Inflammatory macrophage treated with lipopolysaccharide for 1 hour (primary cell): ENCODE measurements at places on chromosomes 13 and 19.

- DNase-seq = no peak
Observed at GRCh38 chr13:50940509-50940908, 30.9 kb downstream of the RNASEH2B start.

DNA sequence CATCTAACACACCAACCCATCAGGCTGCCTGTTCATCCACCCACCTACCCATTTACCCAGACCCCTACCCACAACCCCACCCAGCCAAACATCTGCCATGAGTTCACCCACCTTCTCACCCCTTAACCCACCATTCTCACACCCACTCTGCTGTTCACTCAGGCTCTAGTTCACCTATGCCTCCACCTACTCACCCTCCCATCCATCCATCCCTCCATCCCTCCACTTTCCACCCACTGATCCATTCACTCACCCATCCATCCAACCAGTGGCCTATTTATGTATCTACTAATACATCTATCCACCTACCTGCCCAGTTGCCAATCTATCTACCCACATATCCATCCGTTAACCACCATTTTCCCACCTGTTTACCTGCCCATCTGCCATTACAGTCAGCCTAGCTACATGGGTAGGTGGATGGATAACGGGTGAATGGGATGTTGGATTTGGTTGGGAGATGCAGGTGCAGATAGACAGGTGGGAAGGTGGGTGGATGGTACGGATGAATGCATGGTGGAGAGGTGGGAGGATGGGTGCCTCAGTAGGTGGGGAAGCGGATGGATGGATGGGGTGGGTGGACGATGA lies 5.3 kb downstream of the MYBPC2 start:
- DNase-seq = no peak

- DNase-seq = no peak
Observed at GRCh38 chr13:101565317-101565716, 112.8 kb downstream of the ITGBL1 start.

DNA sequence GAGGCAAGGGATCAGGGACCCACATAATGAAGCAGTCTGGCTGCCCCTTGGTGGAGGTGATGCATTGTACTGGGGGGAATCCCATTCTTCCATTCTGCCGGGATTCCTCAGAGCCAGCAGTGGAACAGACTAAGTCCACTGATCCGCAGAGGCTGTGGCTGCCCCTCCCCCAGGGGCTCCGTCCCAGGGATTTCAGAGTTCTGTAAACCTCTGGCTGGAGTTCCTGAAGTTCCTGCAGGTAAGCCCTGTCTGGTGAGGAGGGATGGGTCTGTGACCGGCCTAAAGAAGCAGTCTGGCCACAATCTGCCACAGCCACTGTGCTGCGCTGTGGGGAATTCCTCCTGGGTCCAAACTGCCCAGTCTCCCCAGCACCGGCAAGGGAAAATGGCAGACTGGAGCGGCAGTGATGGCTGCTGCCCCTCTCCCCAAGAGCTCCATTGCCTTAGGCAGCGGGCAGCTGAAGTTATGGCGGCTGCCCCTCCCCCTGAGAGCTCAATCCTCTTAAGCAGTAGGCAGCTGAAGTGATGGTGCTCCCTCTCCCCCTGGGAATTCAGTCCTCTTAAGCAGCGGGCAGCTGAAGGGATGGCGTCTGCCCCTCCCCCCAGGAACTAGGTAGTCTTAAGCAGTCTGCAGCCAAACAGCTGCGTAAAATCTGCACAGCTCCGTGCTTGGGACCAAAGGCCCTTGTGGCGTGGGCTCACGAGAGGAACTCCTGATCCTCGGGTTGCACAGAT lies 155.7 kb downstream of the PCDH17 start:
- no peak for DNase-seq

DNA sequence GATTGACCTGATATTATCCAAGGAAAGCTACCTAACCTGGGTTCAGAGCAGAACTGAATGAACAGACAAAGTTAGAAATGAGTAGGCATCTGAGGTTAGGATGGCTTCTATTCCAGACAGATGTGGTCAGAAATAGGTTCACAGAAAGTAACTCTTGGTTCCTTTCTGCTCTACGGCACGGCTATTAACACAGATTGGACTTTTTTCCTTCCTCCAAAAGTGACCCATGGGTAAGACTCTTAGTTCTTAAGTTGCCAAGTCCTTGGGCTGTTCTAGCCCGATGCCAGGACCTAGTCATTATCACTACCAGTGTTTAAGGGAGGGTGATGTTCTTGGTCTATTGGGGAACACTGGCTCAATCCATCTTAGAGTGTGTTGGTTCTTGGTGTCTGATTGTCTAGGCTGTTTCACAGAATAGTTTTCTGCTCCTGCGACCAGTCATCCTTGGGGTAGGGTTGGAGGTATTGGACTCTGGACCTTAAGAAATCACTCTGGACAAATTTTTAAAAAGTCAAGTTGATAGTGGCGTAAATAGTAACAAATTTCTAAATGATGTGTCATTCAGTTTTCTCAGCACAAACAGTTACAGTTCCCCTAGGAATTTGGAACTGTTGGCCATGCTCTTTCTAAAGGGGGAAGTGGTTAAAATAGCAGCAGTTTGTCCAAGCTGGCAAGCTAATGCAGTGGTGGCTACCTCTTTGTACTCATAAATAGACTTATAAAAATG lies 60.1 kb upstream of the MYCBP2 start:
- peak; percentile 80 for DNase-seq
